Prostate gland (tissue), 2 donors: ENCODE measurements at places on chromosomes 11 and 22.

GRCh38 chr22:29263791-29264276, 3.9 kb downstream of the RHBDD3 start:
- no peak for DNase-seq

- no peak for DNase-seq
Observed at GRCh38 chr11:15371533-15371932, 256.8 kb downstream of the INSC start.

DNA sequence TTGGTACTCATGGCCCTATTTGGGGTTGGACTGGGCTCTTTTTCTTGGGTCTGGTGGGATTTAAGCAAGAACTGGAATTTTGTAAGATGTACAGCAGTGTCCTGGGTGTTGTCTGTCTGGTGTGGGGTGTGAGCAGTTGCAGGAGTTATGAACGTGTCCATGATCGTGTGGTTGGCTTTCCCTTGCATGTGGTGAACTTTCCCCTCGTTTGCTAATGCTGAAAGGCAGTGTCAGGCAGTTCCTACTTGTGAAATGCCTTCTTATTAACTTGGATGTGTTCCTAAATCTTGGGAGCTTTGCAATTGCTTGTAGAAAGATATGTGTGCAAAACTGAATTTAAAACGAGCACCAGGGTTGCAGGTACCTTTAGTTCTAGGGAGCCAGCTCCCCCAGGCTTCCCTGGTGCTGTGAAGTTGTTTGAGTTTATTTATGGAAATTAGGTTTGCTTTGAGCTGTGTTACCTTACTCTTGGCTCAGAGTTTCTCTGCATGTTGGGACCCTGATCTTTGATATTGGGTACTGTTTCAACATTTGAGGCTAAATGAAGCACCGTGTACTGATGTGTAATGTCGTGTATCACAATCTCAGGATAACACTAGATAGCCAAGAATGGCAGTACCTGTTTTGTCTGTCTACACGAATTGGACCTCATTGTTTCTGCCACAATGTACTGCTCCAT, 35.8 kb upstream of the HSD17B12 start:
- no peak for DNase-seq

- DNase-seq = no peak
Observed at GRCh38 chr22:45893516-45893915, 83.4 kb downstream of the WNT7B start.

DNA sequence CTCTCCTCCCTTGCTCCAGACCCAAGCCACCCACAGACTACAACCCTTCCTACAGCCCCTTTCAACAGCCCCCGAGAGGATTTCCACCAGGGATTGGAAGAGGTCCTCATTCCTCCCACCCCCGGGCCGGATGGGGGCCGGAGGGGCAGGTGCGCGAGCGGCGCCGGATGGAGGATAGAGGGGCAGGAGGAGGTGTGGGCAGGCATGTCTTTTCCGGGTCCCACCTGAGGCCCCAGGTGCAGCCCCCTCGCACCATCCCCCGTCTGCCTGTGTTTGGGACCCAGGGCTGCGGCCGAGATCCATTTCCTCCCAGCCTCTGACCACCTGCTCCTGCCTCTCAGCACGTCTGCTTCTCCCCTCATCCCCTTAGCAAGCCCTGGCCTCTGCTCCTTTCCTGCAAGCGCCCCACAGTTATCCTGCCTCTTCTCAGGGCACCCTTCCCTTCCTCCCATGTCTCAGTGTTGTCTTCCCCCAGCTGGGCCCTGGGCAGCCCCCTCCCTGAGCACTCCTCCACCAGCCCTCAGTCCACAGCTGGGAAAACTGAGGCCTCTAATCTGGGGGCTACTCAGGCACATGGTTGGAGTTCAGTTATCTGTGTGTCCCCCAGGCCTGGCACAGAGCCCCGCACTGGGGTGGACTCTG, 19.3 kb upstream of the CBX7 start:
- DNase-seq = no peak
